ENCODE measurements at places on chromosomes 13 and 19.
A peak's percentile ranks its signal among the peaks of the same experiment; 100 is the strongest.

- DNase-seq: no peak
Observed at GRCh38 chr19:16349551-16350152, 25.0 kb downstream of the KLF2 start.

- DNase-seq: no peak
Observed at GRCh38 chr13:94710065-94710781, 2.1 kb downstream of the SOX21 start.

GRCh38 chr13:48302871-48303358, 636 bp upstream of the RB1 start:
- no peak for DNase-seq

- DNase-seq: no peak
Observed at GRCh38 chr13:45928176-45928575, 76.6 kb upstream of the SIAH3 start.

- DNase-seq: no peak
Observed at GRCh38 chr19:15776264-15776663, 11.2 kb upstream of the OR10H5 start.

DNA sequence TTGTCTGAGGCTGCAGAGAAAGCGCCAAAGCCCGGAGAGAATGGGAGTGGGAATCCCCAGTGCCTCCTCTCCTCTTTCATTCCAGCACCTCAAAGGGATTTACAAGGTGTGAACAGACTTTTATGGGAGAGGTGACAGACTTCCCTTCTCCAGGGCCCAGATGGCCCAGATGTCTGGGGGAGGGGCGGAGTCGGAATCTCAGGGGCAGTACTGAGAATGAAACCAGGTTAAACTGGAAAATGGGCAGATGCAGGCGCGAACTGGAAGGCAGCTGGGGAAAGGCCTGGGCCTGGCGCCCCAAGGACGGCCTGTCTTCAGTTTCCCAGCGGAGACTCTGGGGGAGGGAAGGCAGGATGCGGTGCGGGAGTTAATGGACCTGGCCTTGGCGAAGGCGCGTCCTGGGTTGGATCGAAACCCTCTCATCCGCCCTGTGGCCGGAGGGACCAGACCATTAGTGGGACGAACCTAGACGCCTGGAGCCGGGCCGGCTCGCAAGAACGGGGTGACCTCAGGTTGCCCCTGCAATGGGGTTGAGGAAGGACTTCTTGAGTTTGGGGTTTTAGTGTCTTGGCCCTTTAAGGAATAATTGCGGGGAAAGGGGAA, 592 bp upstream of the TRIP10 start:
- DNase-seq: peak; percentile 60

GRCh38 chr13:111920932-111921705, 145.8 kb upstream of the SOX1 start:
- no peak for DNase-seq

DNA sequence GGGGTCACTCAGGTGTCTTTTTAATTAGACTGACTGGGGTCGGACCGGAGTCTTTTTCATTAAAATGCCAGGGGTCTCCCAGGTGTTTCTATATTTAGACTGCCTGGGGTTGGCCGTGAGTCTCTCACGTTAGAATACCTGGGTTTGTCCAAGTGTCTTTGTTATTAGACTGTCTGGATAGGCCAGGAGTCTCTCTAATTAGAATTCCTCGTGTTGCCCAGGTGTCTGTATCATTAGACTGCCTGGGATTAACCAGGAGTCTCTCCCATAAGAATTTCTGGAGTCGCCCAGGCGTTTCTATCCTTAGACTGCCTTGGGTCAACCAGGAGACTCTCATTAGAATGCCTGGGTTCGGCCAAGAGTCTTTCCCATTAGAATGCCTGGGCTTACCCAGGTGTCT, 1445.7 kb downstream of the UQCRFS1 start:
- DNase-seq: no peak

- no peak for DNase-seq
Observed at GRCh38 chr19:17109962-17110598, 34.5 kb downstream of the MYO9B start.

DNA sequence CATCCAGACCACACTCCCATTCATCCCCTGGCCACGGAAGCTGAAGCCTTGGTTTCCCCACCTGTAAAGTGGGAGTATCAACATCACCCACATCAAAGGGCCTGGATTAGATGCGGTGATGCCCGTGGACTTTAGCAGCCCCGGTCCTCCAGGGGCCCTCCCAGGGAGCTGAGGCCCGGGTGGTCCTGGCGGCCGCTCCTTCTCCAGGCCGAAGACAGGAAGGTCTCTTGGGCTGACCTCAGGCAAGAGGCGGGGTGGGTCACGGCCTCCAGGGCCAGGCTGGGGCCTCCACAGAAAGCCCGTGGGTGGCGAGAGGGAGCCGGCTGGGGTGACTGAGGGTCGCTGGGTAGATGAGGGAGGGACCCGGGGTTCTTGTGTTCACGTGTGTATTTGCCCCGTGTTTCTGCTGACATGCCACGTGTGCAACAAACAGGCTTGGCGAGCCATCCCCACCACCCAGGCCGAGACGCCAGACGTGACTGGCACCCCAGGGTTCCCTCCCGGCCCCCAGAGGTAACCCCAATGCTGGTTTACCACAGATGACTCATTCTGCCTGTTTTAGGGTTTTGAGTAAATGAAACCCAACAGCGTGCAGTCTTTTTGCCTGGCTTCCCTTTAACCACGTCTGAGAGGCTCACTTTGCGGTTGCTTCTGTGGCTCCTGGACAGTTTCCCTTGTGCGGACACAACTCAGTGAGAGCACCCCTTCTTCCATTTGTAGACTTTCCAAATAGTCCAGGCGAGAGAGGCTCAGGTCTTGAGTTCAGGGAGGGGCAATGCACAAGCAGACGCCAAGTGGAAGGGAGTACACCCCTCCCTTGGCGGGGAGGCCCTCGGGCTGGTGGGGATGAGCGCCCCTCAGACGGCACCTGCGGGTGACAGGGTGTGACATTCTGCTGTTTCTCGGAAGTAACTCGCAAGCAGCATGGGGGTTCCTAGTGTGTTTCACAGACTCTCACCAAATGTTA, 42.9 kb downstream of the C13orf46 start:
- DNase-seq: no peak

DNA sequence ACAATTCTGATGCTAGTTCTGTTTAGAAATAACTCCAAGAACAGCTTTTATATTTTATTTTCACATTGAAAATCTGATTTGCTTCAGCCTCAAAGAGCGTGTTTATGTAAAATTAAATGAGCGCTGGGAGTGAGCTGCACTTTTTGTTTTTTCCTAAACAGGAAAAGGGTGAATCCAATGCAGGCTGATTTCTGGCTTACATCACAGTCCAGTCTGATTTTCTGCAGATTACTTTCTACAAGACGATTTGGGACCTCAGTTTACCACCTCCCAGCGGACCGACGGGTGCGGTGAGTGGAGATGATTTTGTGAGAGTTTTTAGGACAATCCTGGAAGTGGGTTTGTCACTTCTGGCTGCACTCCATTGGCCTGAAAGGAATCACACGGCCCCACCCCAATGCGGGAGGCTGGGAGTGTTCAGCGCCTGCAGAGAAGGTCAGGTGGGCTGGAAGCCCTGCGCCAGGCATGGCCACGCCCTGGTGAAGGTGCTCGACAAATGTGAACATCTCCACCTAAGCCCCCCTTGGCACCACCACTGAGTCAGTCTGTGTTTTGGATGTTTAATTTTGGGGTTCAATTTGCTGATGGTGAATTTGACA, 90.1 kb downstream of the ANKRD10 start:
- DNase-seq: no peak

DNA sequence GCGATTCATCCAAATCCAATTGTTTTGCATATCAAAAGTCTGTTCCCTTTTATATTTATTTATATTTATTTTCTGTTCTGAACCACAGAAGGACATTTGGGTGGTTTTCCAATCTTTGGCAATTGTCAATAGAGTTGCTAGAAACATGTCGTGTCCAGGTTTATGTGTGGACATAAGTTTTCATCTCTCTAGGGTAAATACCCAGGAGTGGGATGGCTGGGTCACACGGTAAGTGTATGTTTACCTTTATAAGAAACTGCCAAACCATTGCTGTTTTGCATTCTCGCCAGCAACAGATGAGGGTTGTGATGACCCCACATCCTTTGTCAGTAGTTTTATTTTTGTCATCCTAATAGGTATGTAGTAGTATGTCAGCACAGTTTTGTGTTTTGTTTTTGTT, 12.5 kb downstream of the AP1M1 start:
- no peak for DNase-seq

GRCh38 chr13:102907016-102907756, 61.4 kb downstream of the ERCC5 start:
- no peak for DNase-seq

- no peak for DNase-seq
Observed at GRCh38 chr19:9958379-9958821, 22.1 kb upstream of the OLFM2 start.

DNA sequence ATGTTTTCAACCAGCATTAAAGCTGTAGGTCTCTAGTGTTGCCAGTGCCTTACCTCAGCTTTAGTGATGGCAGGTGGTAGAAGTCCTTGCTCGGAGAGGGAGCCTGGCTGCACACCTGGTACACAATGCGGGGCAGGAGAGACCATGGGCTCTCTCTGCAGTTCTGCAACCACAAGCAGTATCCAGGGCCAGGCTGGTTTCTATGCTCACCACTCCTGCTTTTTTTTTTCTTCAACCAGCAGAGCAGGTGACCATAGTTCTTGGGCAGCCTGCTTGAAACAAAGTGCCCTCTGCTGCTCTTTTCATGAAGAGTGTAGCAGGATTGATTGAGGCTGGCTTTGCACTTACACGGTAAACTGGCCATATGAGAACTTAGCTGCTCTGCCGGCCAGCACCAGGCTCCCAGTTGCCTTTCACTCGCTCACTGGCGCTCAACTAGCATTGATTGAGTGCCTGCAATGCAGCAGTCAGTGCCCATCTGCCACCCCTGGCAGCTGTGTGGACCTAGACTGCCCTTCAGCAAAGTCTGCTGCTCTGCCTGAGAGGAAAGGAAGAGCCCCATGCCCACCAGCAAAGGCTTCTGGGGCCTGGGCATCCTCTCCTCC, 4.4 kb upstream of the CHAMP1 start:
- no peak for DNase-seq

DNA sequence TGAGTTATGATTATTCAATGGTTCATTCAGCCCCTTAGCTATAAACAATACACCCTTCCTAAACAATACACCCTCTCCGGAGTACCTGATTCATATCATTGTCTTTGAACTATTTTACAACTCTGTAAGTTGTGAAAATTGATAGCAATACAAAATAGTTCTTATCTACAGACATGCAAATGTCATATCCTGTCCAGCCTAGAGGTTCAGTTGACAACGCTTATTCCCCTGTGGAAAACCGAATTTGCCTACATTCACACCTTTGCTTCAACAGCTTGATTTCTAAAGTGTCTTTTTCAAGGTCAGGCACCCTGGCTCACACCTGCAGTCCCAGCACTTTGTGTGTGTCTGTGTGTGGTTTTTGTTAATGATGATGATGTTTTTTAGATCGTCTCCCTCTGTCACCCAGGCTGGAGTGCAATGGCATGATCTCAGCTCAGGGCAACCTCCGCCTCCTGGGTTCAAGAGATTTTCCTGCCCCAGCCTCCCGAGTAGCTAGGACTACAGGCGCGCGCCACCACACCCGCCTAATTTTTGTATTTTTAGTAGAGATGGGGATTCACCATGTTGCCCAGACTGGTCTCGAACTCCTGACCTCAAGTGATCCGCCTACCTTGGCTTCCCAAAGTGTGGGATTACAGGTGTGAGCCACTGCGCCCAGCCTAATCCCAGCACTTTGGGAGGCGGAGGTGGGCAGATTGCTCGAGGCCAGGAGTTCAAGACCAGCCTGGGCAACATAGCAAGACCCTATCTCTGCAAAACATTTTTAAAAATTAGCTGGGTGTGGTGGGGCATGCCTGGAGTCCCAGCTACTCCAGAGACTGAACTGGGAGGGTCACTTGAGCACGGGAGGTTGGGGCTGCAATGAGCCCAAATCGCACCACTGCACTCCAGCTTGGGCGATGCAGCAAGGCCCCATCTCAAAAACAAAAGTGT, 9.6 kb downstream of the C19orf53 start:
- no peak for DNase-seq

- no peak for DNase-seq
Observed at GRCh38 chr19:49125025-49125731, 5.8 kb downstream of the PPFIA3 start.

Measured in kidney capillary endothelial cell (primary cell).